HS-27A (cell line): ENCODE measurements at places on chromosomes 5 and 9.

DNA sequence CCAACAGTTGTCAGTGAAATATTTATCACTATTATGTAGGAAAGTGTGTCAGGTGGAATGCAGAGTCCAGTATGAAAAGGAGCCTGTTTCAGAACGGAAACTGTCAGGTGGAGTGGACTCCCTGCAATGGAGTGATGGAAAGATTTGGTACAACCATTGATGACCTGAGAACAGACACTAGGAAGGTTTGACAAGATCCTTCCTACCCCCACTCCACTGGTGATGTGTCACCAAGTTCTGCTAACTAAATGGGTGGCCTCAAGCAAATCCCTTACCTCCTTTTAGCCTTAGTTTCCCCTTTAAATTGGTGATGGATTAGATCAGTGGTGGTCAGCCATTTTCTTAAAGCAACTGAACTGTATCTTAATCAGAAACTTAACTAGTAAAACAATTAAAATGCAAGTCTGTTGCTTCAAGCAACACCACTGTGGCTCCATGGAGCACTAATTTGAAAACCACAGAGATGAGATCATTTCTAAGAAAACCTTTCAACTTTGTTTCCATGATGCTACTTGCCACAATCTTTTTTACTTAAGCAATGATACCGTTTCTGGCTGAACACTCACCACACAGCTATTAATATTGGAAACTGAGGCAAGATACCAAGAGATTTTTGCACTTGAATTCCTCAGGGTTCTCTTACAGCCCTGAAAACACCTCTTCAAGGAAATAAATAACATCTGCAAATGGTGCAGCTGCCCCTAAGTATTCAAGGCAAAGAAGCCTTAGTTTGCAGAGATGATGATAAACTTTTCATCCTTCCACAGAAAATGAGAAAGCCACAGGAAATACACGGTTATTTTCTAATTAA is 140.6 kb downstream of the ERCC6L2 start:
- no peak for DNase-seq

DNA sequence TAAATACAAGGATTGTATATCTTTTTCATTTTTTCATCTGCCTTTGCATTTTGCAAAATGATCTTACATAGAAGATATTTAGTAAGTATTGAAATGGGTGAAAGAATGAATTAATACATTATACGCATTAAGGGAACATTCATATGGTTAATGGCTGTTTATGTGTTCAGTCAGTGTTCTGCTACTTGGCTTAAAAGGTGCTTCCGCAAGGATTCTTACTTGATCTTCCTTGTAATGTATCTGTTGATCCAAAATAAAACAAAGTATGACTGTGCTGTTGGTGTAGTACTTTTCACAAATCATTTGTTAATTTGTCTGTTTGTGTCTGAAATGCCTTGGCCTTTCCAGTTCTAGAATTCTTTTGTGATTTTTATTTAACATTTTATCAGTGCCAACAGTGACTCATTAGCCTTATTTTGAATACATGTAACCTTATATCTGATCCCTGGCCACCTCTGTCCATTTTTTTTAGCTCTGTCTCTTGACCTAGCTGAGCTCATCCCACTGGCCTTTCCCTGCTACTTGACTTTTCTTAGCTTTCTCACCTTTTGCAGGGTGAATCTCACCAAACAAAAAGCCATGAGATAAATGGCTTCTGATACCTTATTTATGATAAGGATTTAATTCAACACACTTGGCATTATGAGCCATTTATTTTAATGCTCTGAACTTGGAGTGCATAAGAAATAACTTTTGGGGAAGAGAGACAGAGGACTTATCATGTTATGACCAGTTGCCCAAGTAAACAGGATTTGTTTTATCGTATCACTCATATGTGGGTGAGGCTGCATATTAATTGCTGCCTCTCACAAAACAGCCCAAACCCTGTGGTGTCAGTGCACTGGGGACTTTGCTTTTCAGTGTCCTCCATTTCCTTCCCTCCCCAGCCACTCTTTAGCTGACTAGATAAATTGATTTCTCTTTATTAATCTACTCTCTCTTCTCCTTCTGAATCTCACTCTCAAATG is 340.3 kb downstream of the KDM4C start:
- DNase-seq, result no peak

GRCh38 chr5:155936520-155937406 is 390.2 kb upstream of the SGCD start:
- DNase-seq, result no peak

- no peak for DNase-seq
Measured at GRCh38 chr9:23824830-23825591, 1.0 kb downstream of the ELAVL2 start.

DNA sequence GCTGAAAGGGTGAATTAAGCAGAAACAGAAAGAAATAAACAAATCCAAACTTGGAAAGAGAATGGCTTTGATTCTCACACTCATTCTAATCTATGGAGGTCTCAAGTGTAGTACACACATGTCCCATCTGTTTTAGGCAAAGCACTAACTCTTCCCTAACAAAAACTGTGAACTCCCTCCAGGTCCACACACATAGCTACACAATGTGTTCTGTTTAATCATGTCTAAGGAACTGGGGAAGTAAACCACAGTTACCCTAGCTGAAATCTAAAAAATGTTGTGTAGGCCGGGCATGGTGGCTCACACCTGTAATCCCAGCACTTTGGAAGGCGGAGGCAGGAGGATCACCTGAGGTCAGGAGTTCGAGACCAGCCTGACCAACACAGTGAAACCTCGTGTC is 118.7 kb upstream of the FST start:
- DNase-seq, result no peak
